ENCODE measurements at places on chromosomes 2 and 18. TPM values are rescaled to one million over a fixed set of nuclear protein-coding genes. Genes with fewer than 3 reads are reported as not detected.

Gene RAB31
- total RNA-seq: 18.1 TPM

Gene HES6
- 13.8 TPM for total RNA-seq

Gene CHRND
- not detected for total RNA-seq

Gene FASTKD1
- 30.4 TPM for total RNA-seq

Gene CEBPZ
- total RNA-seq: 84.8 TPM

Gene LRRTM1
- not detected for total RNA-seq

Gene GKN1
- total RNA-seq: not detected

Gene SPDYA
- 0.15 TPM for total RNA-seq

Gene CCDC148
- total RNA-seq: 1.1 TPM

Gene AQP12A
- not detected for total RNA-seq

Gene INHA
- total RNA-seq: 0.36 TPM

Gene MALL
- total RNA-seq: 166 TPM

Gene CFC1
- not detected for total RNA-seq

Gene ITPRIPL1
- not detected for total RNA-seq

Gene NAT8
- not detected for total RNA-seq

Gene GFPT1
- total RNA-seq: 16.4 TPM

Gene CFAP65
- total RNA-seq: 0.21 TPM

Gene ZAP70
- total RNA-seq: not detected

Gene CERKL
- 0.13 TPM for total RNA-seq

Gene PID1
- total RNA-seq: 3.7 TPM

Gene NPPC
- not detected for total RNA-seq

Gene MTHFD2
- total RNA-seq: 154 TPM

Gene ZNF396
- total RNA-seq: 0.71 TPM

Gene KIF1A
- 0.83 TPM for total RNA-seq
